Motor neuron (in vitro differentiated cells): ENCODE measurements at places on chromosomes 4 and X. TPM values are rescaled to one million over a fixed set of nuclear protein-coding genes. Genes with fewer than 3 reads are reported as not detected.

BMPR1B gene
- total RNA-seq = 2.0 and 2.3 TPM in 2 replicates

CFI gene
- 0.49 and 0.50 TPM in 2 replicates for total RNA-seq

SASH3 gene
- 0.10 and 0.27 TPM in 2 replicates for total RNA-seq

- ATAC-seq = no peak
Measured at GRCh38 chr4:53816561-53816960, 225.3 kb upstream of the LNX1 start.

DNA sequence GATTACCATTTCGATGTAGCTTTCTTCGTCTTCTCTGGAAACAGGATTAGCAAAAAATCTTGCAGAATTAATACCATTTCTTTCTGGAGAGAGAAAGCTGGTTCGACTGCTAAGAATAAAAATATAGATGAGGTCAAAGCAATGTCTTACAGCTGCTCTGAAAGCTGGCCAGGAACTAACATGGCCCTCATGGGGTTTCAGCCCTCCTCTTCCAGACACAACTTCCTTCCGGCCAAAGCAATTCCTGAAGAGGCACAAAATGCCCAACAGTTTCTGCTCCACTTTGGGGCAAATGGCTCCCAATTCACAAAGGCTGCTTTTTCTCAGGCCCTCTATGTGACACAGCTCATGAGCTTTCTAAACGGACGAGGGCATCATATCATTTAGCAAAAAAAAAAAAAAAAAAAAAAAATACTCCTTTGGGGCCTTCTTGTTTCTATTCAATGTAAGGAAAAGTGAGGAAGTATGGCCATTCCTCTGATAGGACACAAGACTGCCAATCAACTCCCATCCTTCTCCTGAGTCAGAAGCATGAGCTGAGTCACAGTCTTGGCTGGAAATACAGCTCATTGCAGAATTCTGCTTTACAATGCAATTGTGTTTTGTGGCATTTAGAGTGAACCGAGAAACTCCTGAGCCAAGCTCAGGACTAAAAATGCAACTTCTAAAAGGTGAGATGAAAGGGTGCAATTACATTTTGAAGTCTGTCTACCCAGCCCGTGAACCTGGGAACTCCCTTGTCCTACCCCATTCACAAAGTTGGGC, 42.7 kb upstream of the CTAG2 start:
- ATAC-seq = peak; percentile 98

DNA sequence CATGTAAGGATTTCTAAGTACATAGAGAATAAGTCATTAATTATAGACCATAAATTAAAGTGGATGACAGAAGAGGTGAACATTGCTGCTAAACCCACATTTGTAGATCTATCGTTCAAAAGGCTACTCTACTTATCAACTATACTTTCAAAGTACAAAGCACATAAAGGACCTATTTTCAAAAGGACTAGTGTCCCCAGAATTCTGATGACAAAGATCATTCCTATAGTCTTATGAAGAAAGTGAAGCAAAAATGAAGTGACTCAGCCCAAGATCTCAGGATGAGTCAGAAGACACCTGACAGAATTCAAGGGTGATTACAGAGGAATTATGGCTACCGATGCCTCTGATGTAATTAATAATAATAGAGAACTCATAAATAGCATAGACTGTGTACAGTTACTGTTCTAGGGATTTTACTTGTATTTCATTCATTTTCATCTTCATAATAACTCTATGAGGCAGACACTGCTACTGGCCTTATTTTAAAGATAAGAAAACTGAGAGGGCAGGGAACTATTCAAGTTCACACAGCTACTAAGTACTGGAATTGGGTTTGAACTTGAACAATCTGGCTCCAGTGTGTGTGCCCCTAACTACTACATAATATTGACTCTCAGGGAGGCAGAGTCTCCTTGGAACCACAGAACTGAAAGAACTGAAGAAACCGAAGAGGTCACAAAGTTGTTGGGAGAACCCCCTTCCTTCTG, 17.1 kb downstream of the USP46 start:
- ATAC-seq = peak; percentile 78

- ATAC-seq = no peak
Measured at GRCh38 chr4:40622913-40623312, 6.8 kb downstream of the RBM47 start.

DNA sequence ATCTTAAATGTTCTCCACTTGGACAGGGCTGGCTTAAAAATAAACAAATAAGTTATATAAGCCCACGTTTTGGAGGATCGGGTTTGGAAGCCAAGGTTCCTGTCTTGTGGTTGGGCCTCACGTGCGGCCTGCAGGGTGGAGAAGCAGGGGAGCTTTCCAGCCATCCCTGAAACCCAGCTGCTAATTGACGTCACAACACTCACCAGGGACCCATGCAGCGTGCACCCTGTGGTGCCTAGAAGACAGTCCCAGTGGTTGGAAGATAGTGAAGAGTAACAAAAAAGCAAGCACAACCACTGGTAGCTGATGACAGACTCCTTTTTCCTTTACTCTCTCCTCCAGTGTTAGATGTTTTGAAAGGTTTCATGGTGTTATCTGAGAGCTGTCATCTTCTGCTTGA, 142.0 kb upstream of the RBPJ start:
- no peak for ATAC-seq

DNA sequence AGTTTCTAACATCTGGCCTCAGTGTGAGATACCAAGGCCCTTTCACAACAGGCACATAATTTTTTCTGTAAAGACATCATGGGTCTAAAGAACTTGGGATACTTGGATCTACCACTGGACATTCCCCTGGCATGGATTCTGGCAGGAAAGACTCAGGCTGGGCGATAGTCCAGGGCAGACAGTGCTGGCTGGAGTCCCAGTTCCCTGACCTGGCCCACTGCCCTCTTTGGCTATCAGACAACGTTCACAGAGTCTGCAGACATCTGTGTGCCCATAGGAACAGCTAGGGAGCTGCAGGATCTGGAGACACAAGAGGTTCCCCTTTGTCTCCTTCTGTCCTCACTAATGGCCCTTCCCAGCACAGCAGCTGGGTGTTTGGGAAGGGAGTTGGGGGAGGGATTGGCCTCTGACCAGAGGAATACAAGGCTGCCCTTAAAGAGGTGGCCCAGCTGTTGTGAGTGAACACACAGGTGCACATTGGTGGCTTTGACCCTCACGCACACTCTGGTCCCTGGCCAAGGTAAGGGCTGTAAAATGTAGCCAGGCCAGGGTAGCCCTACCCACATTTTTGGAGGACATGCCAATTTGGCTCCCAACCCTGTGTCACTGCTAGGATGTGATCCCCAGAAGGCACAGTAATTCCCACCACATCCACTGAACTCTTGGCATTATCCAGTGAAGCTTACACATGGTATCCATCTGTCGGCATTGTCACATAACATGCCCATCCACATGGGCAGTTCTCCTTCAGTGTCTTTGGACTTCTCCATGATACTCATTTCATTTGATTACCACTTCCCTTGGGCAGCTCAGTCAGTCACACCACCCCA, 72.3 kb downstream of the SOX3 start:
- no peak for ATAC-seq
